ENCODE measurements at places on chromosomes 3 and 15. TPM values are rescaled to one million over a fixed set of nuclear protein-coding genes. Genes with fewer than 3 reads are reported as not detected.

Gene SIDT1
- under 0.01 TPM for total RNA-seq

Gene STAC
- total RNA-seq: 6.5 TPM

Gene CHAC1
- total RNA-seq: 30.0 TPM

Gene SPSB4
- total RNA-seq: not detected

Gene HOMER2
- 11.6 TPM for total RNA-seq

Gene CKMT1B
- total RNA-seq: not detected

Gene EPB42
- not detected for total RNA-seq

Gene TRA2B
- 111 TPM for total RNA-seq

Gene GP9
- not detected for total RNA-seq

- no peak overlapping the region for H3K4me3 ChIP-seq
- DNase-seq: peak; percentile 91
- H3K27me3 ChIP-seq: no peaks in the 10 kb centered on the region
- H3K4me1 ChIP-seq: peaks cover 15% of the 10 kb centered on the region
- no peak overlapping the region for H3K27ac ChIP-seq
Measured at GRCh38 chr15:83380682-83381081, 66.5 kb upstream of the SH3GL3 start.

DNA sequence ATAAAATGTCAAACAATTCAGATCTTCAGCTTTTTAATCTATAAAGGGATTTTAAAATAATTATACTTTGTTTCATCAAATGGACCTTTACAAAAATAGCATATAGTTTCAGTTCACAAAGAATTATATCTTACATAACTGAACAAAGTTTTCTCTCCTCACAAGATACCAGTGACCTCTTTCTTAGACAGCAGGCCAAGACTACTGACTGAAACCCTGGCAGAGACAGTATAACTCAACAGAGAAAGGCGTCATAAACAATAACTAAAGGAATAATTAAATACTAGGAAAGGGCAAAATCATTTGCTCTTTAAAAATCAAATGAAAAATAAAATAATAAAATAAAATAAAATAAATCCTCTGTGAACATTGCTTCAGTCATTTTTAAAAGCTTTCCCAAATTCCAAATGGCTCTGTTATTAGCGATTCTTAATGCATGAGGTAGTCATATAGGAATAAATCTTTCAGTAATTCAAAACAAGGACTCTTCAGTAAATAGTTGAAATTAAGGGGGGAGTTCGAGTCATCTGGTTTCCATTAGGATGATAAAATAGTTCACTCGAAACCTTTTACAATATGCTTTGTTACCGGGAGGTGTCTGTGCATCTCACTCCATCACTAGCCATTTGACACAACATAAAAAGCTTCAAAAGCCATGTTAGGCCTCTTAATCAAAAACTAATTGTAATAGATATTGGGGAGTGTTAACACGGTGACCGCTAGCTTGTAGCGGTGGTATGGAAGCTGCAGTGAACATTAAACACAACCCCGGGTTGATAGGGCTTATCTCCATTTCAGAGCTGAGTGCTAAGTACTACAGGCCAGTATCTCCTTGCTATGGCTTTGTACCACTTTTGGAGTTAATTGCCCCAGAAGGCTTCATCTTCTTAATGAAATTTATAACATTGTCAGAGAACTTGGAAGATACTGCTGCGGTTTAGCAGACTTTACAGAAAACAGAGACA, 142.9 kb upstream of the NR2F2 start:
- DNase-seq: peak; percentile 8
- H3K4me1 ChIP-seq: no peaks in the 10 kb centered on the region
- no peaks in the 10 kb centered on the region for H3K27me3 ChIP-seq
- no peak overlapping the region for H3K4me3 ChIP-seq
- no peaks in the 10 kb centered on the region for H3K36me3 ChIP-seq

DNA sequence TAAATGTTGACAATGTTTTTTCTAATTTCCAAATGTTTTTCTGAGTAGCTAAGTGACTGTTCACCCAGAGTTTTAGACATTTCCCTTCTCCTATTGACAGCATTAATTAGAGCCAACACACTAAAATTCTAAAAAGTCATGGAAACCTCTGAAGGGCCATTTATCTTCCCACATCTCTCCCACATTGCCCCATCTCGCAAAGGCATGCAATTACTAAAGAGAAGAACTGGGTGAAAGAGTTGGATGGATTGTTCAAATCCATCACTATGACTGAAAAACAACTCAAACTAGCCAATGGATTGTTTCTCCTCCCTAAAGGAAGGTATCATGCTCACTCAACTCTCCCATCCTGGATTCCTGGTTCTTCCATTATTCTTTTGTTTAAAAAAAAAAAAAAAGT, 30.0 kb upstream of the PHLDB2 start:
- H3K27me3 ChIP-seq: no peaks in the 10 kb centered on the region
- no peak for DNase-seq
- no peaks in the 10 kb centered on the region for H3K36me3 ChIP-seq
- no peak overlapping the region for H3K27ac ChIP-seq

DNA sequence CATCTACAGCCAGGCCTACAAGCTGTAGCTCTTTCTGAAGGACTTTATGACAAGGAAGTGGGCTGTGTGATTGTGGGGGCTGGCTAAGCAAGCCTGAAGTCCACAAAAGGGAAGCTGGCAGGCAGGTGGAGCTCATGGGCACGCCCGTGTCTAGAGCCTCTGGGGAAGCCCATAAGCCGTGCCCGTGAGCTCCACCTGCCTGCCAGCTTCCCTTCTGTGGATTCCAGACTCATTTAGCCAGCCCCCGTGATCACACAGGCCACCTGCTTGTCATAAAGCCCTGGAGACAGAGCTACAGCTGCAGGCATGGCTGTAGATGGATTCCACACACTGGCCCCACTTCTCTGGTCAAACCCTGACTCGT, 15.2 kb downstream of the EFCC1 start:
- H3K27me3 ChIP-seq: no peaks in the 10 kb centered on the region
- no peak for DNase-seq
- no peaks in the 10 kb centered on the region for H3K36me3 ChIP-seq
- H3K4me1 ChIP-seq: peaks cover 3% of the 10 kb centered on the region

DNA sequence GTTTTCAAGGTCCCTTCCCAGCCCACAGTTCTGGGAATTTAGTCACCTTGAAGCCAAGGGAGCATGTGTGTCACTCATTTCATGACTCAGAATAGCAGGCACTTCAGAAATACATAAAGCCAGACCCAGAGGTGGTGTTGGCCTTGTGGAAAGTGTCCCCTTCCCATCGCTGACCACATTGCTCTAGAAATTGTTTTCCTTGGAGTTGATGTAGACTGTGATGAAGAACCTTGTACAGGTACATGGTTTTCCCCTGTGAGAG, 158.8 kb downstream of the SLCO3A1 start:
- DNase-seq: no peak
- H3K27me3 ChIP-seq: no peaks in the 10 kb centered on the region
- H3K27ac ChIP-seq: no peak overlapping the region
- H3K36me3 ChIP-seq: no peaks in the 10 kb centered on the region
- H3K4me3 ChIP-seq: peak overlapping the region; percentile 52
- H3K4me1 ChIP-seq: peaks cover 8% of the 10 kb centered on the region

DNA sequence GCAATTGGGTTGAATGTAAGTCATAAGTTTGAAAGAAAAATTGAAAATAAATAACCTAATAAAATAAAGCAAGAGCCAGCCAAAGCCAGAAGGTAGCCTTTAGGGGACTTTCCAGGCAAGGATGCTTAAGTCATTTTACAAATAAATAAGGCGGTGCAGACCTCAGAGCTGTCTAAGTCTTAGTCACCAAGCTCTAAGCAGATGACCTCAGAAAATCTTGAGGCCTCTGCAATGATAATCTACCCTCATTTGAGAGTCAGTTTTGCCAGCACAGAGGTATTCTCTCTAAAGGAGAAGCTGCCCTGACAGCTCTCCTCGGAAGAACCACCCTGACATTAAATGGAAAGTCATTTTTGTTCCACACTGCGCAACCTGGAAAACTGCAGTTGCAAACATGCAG, 113.9 kb downstream of the OXNAD1 start:
- H3K4me1 ChIP-seq: peaks cover 8% of the 10 kb centered on the region
- no peaks in the 10 kb centered on the region for H3K27me3 ChIP-seq
- H3K36me3 ChIP-seq: peaks cover 25% of the 10 kb centered on the region
- no peak overlapping the region for H3K4me3 ChIP-seq

DNA sequence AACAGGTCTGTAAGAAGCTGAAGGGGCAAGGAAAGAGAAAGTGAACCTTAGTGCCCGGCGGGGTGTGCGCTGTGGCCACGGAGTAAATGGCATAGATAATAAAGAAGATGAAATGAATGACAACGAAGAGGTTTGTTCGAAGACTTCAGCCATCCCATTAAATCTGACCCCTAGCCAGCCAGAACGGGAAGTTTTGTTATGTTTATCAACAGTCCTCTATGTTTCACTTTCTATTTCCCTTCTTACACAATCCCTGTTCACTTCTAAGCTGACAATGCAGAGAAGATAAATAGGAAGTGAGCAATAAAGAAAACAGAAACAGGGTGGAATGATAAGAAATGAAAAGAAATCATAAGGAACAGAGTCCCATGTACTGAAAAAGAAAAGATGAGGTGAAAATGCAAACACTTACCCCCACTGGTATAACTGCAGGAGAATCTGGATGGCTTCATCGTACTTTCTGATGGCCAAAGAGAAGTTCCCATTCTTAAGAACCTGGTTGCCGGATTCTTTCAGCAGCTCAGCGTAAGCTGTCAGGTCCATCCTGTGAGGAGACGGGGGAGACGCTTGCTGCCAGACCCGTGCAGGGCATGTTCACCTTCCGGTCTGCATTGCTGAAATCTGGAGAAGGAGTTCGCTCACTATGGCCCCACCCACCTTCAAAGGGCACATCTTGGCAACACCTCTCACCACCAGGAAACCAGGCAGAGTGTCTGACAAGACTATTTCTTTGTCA, 36.8 kb downstream of the TRANK1 start:
- H3K4me1 ChIP-seq: peaks cover 17% of the 10 kb centered on the region
- H3K36me3 ChIP-seq: no peaks in the 10 kb centered on the region
- DNase-seq: peak; percentile 94
- H3K27me3 ChIP-seq: no peaks in the 10 kb centered on the region
- H3K4me3 ChIP-seq: peak overlapping the region; percentile 71

DNA sequence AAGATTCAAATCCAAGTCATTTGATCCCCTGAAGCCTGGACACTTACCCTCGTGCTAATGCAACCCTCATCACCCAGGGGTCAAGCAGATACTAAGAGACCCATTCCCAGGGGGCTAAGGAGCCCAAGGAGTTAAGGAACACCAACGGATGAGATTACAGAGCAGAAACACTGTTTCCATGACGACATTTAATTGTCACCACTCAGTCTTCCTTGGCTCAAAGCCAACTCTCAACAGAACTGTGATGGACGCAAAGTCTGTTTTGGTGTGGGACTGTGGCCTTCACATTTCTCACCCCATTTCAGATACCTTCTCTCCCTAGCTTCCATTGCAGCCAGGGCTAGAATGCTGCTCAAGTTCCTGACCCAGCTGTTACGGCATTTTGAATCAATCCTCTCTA, 383.5 kb upstream of the WNT5A start:
- H3K4me1 ChIP-seq: no peaks in the 10 kb centered on the region
- H3K27me3 ChIP-seq: no peaks in the 10 kb centered on the region
- no peak for DNase-seq
- H3K27ac ChIP-seq: no peak overlapping the region
- H3K4me3 ChIP-seq: no peak overlapping the region

- no peak for DNase-seq
- no peaks in the 10 kb centered on the region for H3K36me3 ChIP-seq
- no peak overlapping the region for H3K4me3 ChIP-seq
- no peaks in the 10 kb centered on the region for H3K27me3 ChIP-seq
Measured at GRCh38 chr15:97143592-97144376, 813.3 kb downstream of the NR2F2 start.

DNA sequence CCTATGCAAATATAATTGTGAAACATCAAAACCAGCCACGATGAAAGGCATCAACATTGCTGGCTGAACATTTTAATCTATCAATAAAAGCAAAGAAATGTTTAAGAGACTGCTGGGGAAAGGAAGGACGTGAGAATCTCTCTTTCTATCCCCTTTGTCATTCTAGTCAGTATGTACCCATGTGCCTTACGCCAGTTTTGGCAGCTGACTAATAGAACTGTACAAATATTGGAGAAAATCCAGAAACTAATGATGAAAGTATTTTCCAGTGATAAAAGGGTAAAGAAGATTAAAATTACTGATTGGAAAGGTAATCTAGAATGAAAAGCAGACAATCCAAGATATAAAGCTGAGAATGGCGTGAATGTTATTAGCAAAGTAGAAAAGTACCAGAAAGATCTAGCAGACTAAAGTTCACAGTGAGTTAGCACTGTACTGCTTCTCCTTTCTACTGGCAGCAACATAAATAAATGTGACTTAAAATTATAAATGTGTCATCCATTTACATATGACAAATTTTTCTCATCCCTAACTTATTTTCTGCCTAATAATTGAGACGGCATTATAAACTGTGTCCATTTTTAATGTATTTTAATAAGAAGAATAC, 401.9 kb upstream of the CNTN4 start:
- H3K27ac ChIP-seq: no peak overlapping the region
- H3K4me3 ChIP-seq: no peak overlapping the region
- no peaks in the 10 kb centered on the region for H3K4me1 ChIP-seq
- DNase-seq: no peak

DNA sequence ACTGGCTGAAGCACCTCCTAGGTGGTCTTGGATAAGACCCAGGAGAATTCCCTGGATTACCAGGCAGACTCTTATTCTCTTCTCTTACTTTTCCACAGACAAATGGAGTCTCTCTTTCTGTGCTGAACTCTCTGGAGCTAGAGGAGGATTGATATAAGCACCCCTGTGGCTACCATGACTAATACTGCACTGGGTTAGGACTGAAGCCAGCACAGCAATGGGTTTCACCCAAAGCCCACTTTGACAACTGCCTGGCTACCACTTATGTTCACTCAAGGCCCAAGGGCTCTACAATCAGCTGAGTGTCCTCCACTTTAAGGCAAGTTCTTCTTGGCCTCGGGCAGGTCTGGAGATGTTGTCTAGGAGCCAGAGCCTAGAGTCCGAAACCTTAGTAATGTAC, 225.5 kb downstream of the DIPK2A start:
- no peaks in the 10 kb centered on the region for H3K4me1 ChIP-seq
- H3K4me3 ChIP-seq: no peak overlapping the region
- no peaks in the 10 kb centered on the region for H3K36me3 ChIP-seq
- H3K27me3 ChIP-seq: no peaks in the 10 kb centered on the region

DNA sequence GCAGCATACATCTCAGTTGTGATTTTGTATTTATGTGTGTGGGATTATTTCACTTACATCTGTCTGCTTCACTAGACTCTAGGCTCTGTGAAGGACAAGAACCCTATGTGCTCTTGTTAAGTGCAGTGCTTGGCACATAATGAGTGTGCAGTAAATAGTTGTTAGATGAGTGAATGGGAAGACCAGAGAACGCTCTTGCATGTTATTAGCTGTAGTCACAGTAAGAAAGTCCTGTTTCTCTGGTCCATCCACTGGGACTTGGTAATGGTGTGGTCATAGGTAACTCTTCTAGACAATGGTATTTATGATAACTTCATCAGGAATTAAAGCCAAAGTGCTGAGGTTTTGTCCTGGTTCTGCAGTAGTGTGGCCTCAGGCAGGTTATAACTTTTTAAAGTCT, 1.4 kb upstream of the AQP9 start:
- H3K27me3 ChIP-seq: peaks cover 32% of the 10 kb centered on the region
- DNase-seq: no peak
- H3K4me3 ChIP-seq: no peak overlapping the region
- H3K36me3 ChIP-seq: no peaks in the 10 kb centered on the region
- no peaks in the 10 kb centered on the region for H3K4me1 ChIP-seq
- no peak overlapping the region for H3K27ac ChIP-seq

- H3K27ac ChIP-seq: no peak overlapping the region
- no peak overlapping the region for H3K4me3 ChIP-seq
- no peaks in the 10 kb centered on the region for H3K4me1 ChIP-seq
- no peak for DNase-seq
- H3K27me3 ChIP-seq: no peaks in the 10 kb centered on the region
Measured at GRCh38 chr3:161452179-161452578, 44.4 kb upstream of the OTOL1 start.

GRCh38 chr3:15637131-15637951, 35.8 kb downstream of the BTD start:
- peak overlapping the region; percentile 93 for H3K27ac ChIP-seq
- peaks cover 55% of the 10 kb centered on the region for H3K4me1 ChIP-seq
- no peaks in the 10 kb centered on the region for H3K27me3 ChIP-seq
- DNase-seq: no peak
- H3K4me3 ChIP-seq: no peak overlapping the region
